ENCODE measurements at places on chromosomes 3 and 15.

DNA sequence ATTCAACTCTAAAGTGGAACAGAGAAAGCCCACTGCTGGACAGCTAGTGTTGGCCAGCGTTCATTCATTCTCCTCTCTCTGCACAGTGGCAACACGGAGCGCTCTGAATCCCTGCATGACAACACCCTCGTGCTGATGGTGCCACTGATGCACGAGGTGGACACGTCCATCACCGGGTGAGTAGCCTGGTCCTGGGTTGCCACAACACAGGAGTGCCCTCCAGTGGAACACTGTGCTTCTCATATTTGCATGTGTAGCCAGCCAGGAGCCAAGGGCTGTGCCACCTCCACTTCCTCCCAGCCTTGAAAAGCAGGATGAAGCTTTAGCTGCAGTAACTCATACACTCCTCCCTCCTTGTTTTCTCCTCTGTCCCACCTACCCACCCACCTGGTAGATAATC, 120.0 kb upstream of the CTDSPL start:
- no peak for DNase-seq

DNA sequence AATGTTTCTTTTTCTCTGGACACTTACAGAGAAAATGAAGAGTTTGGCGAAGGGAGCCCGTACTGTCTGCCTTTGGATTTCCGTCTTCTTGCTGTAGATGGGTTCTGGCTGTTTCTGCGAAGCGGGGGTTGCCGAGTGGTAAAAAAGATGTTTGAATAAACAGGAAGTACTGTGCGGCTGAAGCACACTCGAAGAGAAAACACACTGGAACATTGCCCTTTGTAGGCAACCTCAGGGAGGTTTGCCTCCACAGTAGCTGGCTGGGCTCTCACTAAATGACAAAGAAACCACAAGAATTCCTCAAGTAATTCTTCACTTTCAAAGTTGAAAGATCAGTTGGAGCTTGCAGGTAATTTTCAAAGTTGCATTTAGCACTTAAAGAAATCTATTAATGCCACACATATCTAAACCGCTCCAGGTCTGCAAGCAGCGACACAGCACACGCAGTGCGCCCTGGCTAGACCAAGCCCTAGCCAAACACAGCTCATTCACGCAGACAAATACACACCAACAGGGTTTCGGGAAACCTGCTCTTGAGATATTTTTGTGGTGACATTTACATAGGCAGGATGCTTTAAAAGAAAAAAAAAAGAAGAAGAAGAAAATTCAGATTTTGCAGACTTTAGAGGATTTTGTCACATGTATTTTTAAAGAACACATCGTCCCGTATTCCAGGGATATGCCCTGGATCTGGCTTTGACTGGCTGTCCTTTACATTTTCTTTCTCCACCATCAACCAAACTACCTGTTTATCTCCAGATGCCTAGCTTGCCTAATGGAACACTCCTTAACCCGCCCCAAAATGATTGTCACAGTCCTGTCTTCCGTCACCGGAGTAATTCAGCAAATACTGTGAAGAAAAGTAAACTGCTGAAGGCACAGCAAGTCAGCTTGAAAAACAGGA, 452.8 kb downstream of the FOXP1 start:
- DNase-seq = no peak

DNA sequence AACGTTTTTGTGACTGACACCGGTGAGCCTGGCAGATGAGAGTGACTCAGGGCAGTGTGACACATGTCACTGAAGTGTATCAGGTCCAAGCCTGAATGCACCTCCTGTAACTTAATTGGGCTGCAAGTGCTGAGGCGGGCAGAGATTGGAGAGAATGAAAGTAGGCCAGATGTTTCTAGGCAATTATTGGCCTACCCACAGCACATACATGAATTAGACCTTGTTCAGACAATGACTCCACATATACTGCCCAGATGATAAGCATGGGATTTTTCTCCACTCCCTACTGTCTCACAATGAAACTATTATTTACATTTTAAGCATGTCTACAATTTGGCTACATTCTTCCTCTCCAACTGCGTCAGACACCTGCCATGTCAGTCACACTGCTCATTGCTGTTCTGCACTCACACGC, 187.3 kb upstream of the ZNF385D start:
- DNase-seq = no peak

GRCh38 chr3:122397201-122397600, 13.2 kb downstream of the FAM162A start:
- DNase-seq = no peak

DNA sequence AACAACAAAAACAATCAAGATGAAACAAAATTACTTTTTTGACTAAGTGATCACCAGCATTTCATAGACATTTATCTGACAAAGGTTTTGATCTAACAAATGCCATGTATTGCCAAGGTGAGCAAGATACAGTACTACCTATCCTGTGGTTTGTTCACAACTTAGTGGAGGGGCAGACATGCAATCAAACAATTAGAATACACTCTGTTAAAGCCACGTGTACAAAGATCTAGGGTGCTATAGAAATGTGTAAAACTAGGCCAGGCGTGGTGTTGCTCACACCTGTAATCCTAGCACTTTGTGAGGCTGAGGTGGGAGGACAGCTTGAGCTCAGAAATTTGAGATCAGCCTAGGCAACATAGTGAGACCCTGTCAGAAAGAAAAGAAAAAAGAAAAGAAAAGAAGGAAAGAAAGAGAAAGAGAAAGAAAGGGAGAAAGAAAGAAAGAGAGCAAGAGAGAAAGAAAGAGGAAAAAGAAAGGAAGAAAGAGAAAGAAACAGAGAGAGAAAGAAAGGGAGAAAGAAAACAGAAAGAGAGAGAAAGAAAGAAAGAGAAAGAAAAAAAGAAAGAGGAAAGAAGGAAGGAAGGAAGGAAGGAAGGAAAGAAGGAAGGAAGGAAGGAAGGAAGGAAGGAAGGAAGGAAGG, 1.4 kb upstream of the TRIM69 start:
- DNase-seq = no peak

- no peak for DNase-seq
These were observed 89.5 kb downstream of the MYH15 start for GRCh38 chr3:108420926-108421325.

DNA sequence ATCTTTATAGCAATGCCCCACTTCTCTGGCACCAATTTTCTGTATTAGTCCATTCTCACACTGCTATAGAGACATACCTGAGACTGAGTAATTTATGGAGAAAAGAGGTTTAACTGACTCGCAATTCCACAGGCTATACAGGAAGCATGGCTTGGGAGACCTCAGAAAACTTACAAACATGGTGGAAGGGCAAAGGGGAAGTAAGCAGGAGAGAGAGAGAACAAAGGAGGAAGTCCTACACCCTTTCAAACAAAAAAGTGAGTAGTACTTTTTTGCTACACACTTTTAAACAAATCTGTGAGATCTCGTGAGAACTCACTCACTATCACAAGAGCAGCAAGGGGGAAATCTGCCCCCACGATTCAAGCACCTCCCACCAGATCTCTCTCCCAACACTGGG, 67.8 kb upstream of the ZBED2 start:
- DNase-seq = no peak

- DNase-seq = no peak
These were observed 18.1 kb downstream of the ZNF280D start for GRCh38 chr15:56715220-56715619.

- DNase-seq = no peak
These were observed 30.7 kb upstream of the TNIK start for GRCh38 chr3:171490901-171491300.

- no peak for DNase-seq
These were observed 153.7 kb upstream of the GADL1 start for GRCh38 chr3:31048143-31048542.

GRCh38 chr15:34279368-34279767, 54.6 kb downstream of the EMC4 start:
- DNase-seq = no peak

- DNase-seq = no peak
These were observed 68.6 kb upstream of the EPHA3 start for GRCh38 chr3:89038869-89039268.

GRCh38 chr15:26640601-26641000, 132.3 kb downstream of the GABRB3 start:
- DNase-seq = no peak

DNA sequence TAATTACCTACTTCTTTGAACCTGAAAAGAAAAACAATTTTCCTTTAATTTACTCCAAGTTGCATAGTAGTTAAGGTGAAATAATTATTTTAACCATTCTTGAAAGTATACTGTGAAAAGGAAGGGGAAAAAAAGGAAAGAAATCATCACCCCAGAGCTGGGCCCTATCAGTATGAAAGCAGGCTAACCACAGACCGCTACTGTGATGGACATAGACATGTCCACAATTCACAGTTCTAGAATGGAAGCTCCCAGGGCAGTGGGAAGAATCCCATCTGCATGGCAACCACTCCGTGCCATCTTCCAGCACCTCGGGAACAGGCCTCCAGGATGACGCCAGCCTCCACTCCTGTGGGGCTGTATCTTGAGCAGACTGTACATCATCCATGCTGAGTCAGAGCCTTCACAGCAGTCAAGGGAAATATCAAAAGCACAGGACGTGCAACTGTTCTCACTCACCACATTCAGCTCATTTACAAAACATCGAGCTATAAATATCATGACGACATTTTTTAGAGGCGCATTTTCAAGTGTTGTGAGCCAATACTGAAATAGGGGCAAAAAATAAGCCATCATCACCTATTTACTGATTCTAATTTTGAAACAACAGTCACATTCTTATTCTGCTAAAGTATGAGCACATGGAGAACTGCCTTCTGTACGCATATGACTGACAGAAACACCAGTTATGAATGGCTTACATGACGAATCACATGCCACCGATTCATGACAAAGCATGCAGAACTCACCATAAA, 119.7 kb downstream of the SNRK start:
- DNase-seq = no peak

DNA sequence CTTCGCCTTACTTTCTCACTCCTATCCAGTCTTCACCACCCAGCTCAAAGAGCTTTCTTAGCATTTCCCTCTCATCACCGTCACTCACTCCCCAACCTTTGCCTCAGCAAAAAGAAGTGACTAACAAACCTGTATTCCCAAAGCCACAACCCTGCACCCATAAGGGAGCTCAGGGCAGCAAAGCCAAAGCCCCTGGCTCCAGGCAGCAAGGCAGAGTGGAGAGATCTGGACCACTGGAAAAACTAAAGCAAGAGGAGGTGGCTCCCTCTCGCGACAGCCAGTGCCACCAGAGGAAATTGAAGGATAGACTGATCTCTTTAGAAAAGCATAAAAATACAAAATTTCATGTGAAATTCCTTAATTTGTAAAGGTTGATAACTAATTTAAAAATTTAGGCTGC, 25.1 kb upstream of the CDCP1 start:
- DNase-seq = no peak
